ENCODE measurements at places on chromosomes 11 and 22.

- DNase-seq = no peak
These were observed 11.6 kb downstream of the SLC3A2 start for GRCh38 chr11:62892077-62892922.

- no peak for DNase-seq
These were observed 2.3 kb downstream of the NIPSNAP1 start for GRCh38 chr22:29578462-29579200.

GRCh38 chr11:67572747-67573419, 10.7 kb upstream of the GSTP1 start:
- DNase-seq = peak; percentile 42

GRCh38 chr11:59669611-59670009, 773 bp upstream of the PATL1 start:
- no peak for DNase-seq

- DNase-seq = peak; percentile 54
These were observed 10.3 kb downstream of the NEAT1 start for GRCh38 chr11:65432686-65433582.

DNA sequence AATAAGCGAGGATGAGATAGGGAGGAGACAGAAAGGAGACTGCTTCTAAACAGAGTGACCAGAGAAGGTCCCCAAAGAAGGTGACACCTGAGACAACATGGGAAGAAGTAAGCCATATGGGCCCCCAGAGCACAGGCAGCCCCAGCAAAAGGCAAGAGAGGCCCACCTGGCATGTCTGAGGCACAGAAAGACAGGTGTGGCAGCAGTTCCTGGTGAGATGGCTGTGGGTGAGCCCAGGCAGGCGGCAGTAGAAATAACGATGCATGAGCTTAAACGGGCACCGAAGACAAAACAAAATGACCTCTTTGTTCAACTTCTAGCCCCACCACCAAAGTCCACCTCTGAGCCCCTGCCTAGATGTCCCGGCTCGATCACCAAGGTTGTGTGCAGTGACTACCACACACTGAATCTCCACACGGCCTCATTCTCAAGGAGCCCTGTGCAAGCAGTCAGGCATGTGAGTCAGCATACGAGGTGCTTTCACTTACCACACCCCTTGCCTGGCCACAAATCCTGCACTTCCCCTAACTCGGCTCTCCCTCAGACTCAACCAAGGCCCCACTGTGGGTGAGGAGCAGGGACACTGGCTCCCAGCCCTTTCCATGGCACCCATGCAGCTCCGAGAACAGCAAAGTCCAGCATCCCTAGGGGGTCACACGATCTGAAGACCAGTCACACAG, 77.6 kb downstream of the PACSIN2 start:
- DNase-seq = peak; percentile 84

GRCh38 chr22:21014726-21015465, at the start of gene P2RX6:
P2RX6 (plus strand) TSS chr22:21015165; CDS start chr22:21015175, 10 bp downstream.
- peak; percentile 37 for DNase-seq

DNA sequence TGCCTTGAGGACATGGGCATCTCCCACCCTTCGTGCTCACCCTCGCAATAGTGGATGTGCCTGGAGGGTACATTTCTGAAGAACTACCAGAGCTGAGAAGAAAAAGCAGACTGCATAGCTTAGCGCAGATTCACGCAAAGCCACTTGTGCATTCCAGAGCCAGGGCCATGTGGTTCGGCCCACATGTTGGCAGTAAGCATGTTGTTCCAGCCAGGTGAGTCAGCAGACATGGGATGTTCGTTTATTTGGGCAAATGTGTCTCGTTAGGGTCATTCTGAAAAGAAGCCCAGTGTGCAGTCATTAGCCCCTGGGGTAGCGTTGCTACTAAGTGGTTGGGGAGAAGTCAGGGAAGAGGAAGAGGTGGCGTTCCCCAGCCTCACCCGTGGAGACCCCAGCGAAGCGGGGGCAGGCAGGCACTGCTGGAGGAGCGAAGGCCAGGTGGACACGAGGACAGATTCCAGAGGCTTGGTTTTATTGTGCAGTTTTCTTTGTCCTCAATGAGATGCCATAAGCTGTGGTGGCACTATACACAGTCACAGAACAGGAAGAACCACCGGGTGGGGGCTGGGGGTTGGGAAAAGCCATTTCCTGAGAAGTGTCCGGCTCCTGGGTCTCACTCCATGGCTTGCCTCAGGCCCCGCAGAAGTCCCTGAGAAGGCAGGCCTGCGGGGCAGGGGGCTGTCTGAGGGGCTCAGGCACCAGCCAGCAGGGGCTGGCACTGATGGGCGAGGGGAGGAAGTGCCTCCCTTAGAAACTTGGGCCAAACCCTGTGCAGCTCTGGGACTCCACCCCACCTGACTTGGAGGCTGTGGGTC, 5.0 kb downstream of the THY1 start:
- peak; percentile 85 for DNase-seq

- no peak for DNase-seq
These were observed 8.9 kb downstream of the KCNJ11 start for GRCh38 chr11:17379383-17380180.

- peak; percentile 40 for DNase-seq
These were observed 14.6 kb upstream of the PHLDB1 start for GRCh38 chr11:118592616-118593367.

- DNase-seq = no peak
These were observed 13.7 kb upstream of the LIN7C start for GRCh38 chr11:27520226-27520625.

GRCh38 chr11:66317723-66318599, 1.1 kb upstream of the CD248 start:
- peak; percentile 84 for DNase-seq

- DNase-seq = no peak
These were observed 38.8 kb downstream of the ADAMTS15 start for GRCh38 chr11:130486987-130487923.

- DNase-seq = no peak
These were observed 292.6 kb downstream of the SWAP70 start for GRCh38 chr11:9956483-9956882.

GRCh38 chr22:20554824-20555223, 47.4 kb downstream of the MED15 start:
- no peak for DNase-seq

DNA sequence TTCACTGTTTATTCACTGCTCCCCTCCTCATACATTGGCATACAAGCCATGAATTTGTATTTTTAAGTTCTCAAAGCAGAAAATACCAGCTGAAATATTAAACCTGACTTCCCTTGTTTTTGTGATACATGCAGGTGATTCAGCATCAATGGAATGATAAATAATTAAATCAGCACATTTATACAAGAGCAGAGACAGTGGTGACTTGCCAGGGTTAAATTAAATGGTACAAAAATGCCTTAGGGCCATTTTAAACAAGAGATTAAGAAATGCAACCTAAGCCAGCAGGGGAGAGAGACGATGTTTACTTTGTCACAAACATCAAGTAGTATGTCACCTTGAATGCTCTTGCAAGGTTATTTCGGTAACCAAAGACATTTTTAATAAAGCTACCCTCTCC, 95.9 kb upstream of the DDI1 start:
- no peak for DNase-seq

DNA sequence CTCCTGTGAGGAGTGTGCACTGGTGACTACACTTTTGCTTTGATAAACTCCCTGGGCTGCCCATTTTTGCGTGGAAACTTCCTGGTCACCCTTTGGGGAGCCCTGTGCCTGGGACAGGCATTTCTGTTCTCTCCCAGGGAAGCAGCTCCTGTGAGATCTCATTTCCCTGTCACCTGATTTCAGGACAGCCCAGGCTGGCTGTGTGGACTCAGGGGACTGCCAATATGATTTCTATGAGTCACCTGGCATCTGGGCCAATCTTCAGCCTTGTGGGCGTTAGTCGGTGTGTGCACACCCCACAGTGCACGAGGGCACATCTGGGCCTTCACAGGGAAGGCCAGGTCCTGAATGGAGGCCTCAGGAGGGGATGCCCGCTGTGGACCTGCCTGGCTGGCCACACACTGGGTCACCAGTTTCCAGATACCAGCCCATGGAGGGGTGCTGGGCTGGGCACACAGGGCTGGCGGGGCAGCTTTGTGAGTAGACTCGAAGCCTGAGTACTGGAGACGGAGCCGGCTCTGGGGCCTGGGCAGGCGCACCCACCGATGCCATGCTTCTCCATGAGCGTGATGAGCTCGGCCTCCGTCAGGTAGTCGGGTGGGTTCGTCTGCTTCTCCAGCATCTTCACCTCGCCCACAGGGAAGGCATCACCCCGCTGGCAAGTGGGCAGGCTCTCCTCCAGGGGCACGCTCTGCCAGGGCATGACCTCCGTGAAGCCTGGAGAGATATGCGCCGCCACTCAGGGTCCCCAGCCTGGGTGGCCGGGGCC, 9.4 kb upstream of the PPM1F start:
- DNase-seq = peak; percentile 49

- DNase-seq = no peak
These were observed 65.3 kb downstream of the ABTB2 start for GRCh38 chr11:34292546-34292945.

- DNase-seq = peak; percentile 32
These were observed 6.5 kb upstream of the ST3GAL4 start for GRCh38 chr11:126348806-126349582.

Measured in astrocyte of the spinal cord (primary cell).